ENCODE measurements at places on chromosomes 13 and 19.
A peak's percentile ranks its signal among the peaks of the same experiment; 100 is the strongest.

- DNase-seq: no peak
These were observed 98.4 kb downstream of the ENOX1 start for GRCh38 chr13:43688227-43688907.

DNA sequence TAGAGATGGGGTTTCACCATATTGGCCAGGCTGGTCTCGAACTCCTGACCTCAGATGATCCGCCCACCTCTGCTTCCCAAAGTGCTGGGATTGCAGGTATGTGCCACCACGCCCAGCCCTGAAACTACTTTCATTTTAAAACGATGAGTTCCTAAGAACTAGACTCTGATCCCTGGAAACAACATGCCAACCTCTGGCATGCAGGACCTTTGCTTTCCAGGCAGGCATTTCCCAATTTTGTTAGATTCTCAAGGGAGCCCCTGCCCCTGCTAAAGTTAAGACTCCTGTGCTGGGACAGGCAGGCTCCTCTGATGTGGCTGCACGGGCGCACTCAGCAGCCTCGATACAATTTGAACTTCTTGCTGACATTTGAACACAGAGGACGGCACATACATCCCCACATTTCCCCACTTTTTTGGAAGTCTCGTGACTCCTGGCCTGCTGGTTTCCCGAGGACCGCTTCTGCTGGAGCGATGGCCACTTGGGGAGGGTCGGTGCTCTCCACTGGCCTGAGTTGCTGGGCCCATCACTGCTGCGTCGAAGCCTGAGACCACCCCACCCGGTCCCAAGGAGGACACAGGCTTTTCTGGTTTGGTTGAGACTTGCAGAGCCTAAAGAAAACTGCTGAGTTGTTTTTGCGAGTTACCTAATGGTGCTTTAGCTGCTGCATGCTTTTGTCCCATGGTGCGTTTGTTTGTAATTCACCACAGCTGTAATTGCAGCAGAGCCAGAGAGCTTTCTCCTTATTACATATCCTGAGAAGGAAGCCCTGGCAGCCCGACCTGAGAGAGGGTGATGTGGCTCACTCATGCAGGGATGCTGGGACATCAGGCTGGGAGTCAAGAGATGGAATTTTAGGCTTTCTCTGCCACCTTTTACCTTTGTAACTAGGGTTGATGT is 8.2 kb downstream of the ATP11A start:
- no peak for DNase-seq

- DNase-seq: peak; percentile 27
These were observed 694 bp downstream of the CLN5 start for GRCh38 chr13:76992548-76993001.

GRCh38 chr13:102293723-102294122 is 108.1 kb downstream of the FGF14 start:
- no peak for DNase-seq

All from fibroblast of pulmonary artery (primary cell).